ENCODE measurements at places on chromosomes 13 and 19.

DNA sequence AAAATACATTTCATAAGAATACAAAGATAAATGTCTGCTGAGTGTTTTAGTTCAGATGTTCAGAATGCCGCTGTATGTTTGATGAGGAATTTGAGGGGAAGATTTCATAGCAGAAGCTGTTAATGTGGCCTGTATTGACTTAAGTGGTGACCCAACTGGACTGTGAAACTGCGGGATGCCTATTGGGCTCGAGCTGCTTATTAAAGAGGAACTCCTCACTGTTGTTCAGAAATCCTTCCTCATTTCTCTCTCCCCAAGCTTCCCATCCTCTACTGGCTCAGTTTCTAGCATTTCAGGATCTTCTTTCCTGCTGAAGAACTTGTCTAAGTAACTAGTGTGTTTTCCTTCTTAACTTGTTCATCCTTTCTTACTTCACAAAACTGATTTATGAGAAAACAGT is 20.4 kb downstream of the DGKH start:
- no peak for DNase-seq

- no peak for DNase-seq
These were observed 6.0 kb upstream of the ZNF614 start for GRCh38 chr19:52034051-52034728.

GRCh38 chr19:23481043-23481442 is 85.8 kb upstream of the ZNF91 start:
- no peak for DNase-seq

DNA sequence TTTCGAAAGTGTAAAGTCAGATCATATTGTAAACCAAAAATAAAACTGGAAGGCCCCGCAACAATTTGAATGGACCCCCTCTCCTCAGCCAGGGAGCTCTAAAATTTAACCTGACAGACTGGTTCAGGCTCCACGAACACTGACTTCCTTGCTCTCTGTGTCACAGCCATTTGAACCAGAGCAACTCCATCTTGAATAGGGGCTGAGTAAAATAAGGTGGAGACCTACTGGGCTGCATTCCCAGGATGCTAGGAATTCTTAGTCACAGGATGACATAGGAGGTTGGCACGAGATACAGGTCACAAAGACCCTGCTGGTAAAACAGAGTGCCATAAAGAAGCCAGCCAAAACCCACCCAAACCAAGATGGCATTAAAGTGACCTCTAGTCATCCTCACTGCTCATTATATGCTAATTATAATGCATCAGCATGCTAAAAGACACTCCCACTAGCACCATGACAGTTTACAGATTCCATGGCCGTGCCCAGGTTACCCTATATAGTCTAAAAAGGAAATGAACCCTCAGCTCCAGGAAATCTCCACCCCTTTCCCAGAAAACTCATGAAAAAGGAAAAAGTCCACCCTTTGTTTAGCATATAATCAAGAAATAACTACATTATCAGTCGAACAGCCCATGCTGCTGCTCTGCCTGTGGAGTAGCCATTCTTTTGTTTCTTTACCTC is 43.1 kb downstream of the RFXAP start:
- no peak for DNase-seq
